Hematopoietic multipotent progenitor cell treated with erythropoietin and hydrocortisone succinate and interleukin-3 and kit ligand, for 6 days (in vitro differentiated cells): ENCODE measurements at places on chromosomes 16 and 17.
A peak's percentile ranks its signal among the peaks of the same experiment; 100 is the strongest.

- no peak for DNase-seq
Measured at GRCh38 chr16:12906271-12906670, 4.9 kb downstream of the SHISA9 start.

DNA sequence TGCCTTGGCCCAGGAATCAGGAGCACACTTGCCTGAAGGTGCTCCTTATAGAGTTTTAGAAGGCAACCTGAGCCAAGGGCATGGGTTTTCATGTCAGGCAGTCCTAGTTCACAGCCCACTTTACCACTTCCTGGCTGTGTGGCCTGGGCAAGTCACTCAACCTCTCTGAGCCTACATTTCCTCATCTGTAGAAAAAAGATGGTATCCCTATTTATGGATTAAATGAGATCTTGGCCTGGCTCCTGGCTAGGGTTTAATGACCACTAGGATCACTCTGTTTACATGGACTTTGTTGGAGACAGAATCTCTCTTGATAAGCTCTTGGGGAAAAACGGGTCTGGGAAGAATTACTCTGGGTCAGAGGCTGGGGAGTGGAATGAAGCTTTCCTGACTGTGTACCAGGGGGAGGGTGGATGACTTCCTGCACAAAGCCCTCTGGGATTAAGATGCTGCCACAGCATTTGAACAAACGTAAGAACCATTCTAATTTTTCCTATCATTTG lies 2.3 kb downstream of the MT2A start:
- no peak for DNase-seq

DNA sequence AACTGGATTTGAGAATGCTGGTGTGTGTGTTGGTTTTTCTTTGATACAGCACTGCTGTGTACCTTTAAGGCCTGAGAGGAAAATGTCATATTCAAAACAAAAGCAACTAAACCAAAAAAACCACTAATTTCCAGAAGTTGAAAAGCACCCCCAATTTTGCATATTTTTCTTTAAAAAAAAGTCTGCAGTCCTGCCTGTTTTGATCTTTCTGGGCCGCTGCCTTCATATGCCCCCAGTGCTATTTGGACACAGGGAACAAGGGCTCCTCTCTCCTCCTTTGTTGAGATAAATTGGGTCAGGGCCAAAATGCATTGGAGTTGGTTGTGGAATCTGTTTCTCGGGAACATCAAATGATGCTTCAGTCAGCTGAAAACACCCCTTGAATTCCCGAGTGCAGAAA lies 26.9 kb downstream of the GPT2 start:
- no peak for DNase-seq

DNA sequence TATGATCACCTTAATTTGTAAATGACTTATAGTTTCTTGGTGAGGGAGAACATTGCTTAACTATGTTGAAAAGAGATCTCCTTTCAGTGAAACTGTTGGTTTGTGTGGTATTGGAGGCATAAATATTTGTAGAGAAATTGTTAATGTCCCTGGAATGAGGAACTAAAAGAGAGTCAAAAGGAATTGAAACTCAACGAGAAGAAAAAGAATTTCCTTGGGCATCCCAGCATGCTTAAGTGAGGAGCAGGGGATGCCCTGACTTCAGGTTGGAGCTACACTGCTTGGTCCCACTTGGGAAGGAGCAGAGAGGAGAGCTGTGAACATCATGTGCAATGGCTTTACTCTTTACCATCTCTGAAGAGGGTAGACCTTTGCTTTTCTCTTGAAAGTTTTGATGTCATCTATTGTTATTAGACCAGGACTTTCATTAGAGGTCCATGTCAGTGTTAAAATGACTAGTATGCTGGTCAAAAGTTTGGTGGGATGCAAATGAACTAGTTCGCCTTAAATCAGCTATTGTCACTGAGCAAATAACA lies 21.7 kb downstream of the KRT23 start:
- DNase-seq = no peak

DNA sequence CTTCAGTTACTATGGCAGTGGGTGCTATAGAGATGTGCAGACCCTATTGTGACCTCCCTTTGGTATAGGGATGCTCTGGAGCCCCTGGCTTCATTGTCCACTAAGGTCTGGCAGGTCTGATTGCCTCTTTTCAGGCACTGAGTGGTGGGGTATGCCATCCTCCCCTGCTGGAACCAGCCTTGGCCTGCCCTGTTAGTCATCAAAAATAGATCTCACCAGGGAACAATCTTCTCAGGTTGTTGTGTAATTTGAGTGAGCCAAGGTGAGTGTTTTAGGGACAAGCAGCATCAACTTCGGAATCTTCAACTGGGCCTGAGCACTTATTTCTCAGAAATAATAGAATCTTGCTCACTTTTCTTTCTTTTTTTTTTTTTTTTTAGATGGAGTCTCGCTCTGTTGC lies 19.6 kb downstream of the HMOX2 start:
- DNase-seq = no peak

DNA sequence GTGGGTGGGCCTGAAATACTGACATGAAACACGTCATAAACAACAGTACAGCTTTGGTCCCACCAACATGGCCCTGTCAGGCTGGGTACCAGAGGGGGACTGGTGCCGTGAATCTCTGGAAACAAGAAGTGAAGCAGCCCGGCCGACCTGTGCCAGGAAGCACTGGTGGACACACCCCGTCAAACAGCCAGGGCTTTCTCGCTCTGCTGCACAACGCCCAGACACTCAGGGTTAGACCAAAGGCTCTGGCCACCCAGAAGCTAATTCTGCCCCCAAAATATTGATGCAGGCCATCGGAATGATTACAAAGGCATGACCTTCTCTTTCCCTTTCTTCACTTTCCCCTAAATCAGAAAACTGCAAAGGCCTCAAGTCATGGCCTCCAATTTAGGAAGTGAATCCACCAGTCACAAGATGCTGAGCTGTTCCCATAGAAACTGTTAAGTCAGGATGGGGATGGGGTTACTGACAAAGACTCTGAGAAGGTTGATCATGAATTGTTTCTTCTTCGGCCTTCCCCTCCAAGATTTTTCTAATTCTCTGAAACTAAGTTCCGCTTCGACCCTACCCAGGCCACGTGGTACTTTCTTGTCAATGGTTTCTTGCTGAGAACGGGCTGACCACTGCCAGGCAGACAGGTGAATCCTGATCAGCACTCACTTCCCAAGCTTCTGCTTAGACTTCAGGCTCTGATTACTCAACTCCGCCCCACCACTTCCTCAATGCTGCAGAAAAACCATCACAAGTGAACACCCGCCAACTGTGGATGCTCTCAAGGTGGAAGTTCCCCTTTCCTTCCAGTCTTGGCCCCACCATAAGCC lies 6.7 kb downstream of the PITPNA start:
- peak; percentile 73 for DNase-seq

- no peak for DNase-seq
Measured at GRCh38 chr16:51156807-51157200, 5.7 kb upstream of the SALL1 start.
